ENCODE measurements at places on chromosomes 5 and 9.

GRCh38 chr9:87125819-87126218 lies 178.5 kb upstream of the GAS1 start:
- DNase-seq, result no peak

DNA sequence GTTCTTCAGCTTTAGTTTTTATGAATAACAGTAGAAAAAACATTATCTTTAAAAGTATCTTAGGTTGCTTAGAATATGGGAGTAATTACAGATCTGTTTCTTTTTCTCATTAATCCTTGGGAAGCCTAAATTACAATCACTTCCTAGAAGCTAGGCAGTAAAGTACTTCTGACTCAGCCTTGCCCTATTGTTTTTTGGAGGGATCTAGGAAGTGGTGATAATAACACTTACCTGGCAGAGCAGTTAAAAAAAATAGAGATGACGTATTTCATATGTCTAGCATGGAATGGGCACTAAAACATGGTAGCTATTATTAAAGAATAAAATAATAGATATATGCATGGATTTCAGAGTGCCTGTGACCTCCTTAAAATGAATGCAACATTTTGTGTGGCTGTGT lies 8.2 kb upstream of the FST start:
- no peak for DNase-seq

DNA sequence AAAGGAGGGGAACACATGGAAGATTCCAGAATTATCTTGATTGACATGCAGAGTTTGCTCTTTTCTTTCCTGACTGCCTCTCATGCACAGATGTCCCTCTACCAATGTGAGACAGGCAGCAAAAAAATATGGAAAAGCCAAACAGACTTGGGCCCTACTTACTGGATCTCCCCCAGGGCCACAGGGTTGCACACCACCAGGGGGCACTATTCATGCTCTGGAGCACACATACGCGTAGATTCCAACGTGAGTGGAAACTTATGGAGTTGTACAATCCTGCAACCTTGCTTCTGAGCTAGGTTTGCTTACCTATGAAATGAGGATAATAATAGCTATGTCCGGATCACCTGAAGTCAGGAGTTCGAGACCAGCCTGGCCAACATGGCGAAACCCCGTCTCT lies 319.5 kb downstream of the ARHGEF28 start:
- no peak for DNase-seq

DNA sequence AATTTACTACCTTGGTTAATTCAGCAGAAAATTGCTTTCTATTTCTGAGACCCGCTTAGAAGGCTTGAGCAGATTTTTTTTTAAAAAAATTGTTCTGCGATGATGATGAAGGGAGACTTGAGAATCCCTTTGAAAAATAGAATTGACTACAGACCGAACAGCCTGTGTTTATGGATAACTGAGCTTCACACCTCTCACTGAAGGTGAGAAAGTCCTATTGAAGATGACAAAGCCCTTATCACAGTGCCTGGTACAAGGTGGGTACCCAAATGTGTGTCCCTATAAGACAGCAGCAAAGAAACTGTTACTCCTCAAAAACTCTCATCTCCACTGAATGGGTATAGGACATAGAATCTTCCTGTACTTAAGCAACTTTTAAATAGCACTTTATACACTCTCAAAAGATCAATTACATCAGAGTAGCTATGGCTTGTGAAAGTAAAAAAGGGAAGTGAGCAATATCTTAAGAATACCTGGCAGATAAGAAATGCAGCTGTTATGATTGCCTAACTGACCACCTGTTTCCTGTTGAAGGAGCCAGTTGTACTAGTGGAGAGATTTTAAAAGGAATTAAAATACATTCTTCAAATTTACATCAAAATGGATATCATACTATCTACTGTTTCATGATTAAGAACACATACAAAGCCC lies 419.7 kb downstream of the CHSY3 start:
- DNase-seq, result no peak

GRCh38 chr5:129569295-129569694 lies 109.2 kb downstream of the ADAMTS19 start:
- peak; percentile 17 for DNase-seq

All from renal pelvis (tissue), 12 donors.